Activated CD4-positive, alpha-beta T cell treated with anti-CD3 and anti-CD28 coated beads, Interleukin-2, amount 10 ng/mL, durations not matched to agents 24 days and 14 days (primary cell): ENCODE measurements at places on chromosomes 6 and 20.

DNA sequence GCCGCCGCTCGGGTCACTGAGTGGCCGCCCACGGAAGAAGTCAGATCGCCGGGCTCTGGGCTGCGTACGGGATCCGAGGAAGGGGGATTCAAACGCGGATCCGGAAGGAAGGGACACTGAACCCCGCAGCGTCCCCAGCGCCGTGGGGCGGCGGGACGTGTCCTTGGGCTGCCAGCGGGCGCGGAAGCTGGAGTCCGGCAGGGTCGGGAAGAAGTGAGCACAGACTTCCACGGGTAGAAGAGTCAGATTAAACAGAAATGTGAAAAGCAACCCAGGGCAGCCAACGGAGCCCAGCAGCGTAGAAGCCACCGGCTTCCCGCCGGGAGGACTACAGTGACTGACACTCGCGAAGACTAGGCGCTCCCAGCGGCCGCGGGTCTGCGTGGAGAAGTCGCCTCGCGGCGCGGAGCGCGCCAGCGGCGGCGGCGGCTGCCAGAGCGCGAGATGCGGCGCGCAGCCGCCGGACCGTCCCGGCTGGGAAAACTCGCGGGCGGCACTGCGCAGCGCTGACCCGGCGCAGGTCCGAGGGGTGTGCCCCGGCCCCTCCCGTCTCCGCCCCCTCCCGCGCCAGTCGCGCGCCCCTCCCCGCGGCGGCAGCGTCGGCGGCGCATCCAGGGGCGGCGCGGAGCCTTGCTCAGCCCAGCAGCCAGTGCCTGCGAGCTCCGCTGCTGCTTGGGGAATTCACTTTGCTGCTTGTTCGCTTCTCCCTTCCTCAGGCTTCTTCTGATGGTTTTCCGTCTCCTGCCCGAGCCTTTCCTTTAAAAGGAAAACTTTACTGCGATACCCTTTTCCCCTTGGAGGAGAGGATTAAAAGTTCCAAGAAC lies at the start of gene SAMD5:
Gene SAMD5 (plus strand): TSS at position 649 of the 824 bp plus-strand sequence. CDS start 239 bp downstream, outside the sequence.
- peaks cover 48% of the 10 kb centered on the region for H3K27me3 ChIP-seq
- peaks cover 11% of the 10 kb centered on the region for H3K4me1 ChIP-seq
- H3K36me3 ChIP-seq, result no peaks in the 10 kb centered on the region
- DNase-seq, result peak; percentile 61

GRCh38 chr6:40395066-40395697 lies 192.0 kb downstream of the LRFN2 start:
- no peak overlapping the region for H3K4me3 ChIP-seq
- peaks cover 3% of the 10 kb centered on the region for H3K36me3 ChIP-seq
- no peak for DNase-seq
- H3K4me1 ChIP-seq, result peaks cover 30% of the 10 kb centered on the region

GRCh38 chr6:12164508-12164770 lies 125.7 kb upstream of the EDN1 start:
- DNase-seq, result no peak
- peaks cover 31% of the 10 kb centered on the region for H3K4me1 ChIP-seq
- peaks cover 32% of the 10 kb centered on the region for H3K36me3 ChIP-seq
- H3K27me3 ChIP-seq, result no peaks in the 10 kb centered on the region
- no peak overlapping the region for H3K4me3 ChIP-seq
- no peak overlapping the region for H3K27ac ChIP-seq

GRCh38 chr6:11975353-11975977 lies 36.6 kb upstream of the HIVEP1 start:
- H3K27ac ChIP-seq, result peak overlapping the region; percentile 5
- H3K4me1 ChIP-seq, result peaks cover 17% of the 10 kb centered on the region
- H3K36me3 ChIP-seq, result no peaks in the 10 kb centered on the region
- peak overlapping the region; percentile 3 for H3K4me3 ChIP-seq
- H3K27me3 ChIP-seq, result peaks cover under 1% of the 10 kb centered on the region

DNA sequence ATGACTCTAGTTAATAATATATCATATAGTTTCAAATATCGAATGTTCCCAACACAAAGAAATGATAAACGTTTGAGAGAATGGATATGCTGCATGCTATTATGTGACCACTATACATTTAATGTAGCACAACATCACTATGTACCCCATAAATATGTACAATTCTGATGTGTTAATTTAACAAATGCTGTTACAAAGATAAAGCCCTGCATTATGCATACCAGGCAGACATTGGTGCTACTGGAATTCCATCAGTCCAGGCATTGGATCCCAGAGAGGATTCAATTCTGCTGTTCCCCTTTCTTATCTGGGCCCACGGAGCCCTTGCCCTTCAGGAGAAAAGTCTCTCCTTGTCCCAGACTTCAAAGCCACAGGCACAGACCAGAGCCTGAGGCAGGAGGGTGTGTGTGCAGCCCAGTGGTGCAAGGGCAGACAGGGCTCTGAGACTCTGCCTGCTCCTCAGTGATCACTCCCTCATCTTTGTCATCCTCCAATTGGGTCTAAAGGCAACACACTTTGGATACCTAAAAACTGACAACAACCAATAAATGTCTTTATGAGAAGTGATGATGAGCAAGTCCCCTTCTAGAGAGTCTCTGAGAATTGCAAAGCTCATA lies 45.2 kb downstream of the PSMG4 start:
- H3K27ac ChIP-seq, result no peak overlapping the region
- no peaks in the 10 kb centered on the region for H3K36me3 ChIP-seq
- H3K27me3 ChIP-seq, result peaks cover 8% of the 10 kb centered on the region
- no peak for DNase-seq

DNA sequence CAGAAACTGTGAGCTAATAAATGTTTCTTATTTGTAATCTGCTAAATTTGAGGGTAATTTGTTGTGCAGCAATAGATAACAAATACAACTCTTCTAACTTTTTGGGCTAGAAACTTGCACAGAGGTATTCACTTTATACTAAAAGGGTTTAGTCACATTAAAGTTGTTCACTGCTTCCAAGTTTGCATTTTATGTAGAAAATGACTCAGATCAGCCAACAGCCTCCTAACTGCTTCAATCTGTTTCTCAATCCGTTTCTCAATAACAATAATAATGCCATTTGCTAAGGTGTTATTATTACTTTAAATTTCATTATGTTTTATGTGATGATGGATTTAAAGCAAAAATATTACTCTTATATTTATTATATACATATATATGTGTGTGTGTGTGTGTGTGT lies 213.9 kb downstream of the CENPW start:
- no peak overlapping the region for H3K4me3 ChIP-seq
- H3K4me1 ChIP-seq, result no peaks in the 10 kb centered on the region
- DNase-seq, result no peak
- no peak overlapping the region for H3K27ac ChIP-seq
- H3K27me3 ChIP-seq, result no peaks in the 10 kb centered on the region

DNA sequence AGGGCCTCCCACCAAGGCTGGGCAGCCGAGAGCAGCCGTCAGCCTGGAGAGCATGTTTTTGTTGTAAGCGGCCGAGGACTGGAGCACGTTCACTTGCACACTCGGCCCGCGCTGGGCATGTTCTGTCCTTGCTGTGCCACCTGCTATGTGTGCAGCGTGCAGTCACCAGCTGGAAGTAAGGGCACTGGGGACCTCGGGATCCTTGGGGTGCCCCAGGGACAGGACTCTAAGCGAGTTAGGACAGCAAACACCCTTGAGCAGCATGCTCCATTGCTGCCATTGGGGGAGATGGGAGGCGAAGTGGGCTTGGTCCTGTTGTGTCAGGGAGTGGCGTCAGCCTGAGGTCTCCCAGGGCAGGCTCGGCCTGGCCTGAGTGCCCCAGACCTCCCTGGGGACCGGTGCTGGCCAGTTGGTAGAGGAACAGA lies 18.6 kb downstream of the DYNLT1 start:
- H3K4me3 ChIP-seq, result no peak overlapping the region
- peaks cover 14% of the 10 kb centered on the region for H3K4me1 ChIP-seq
- peak overlapping the region; percentile 3 for H3K27ac ChIP-seq
- H3K27me3 ChIP-seq, result no peaks in the 10 kb centered on the region

GRCh38 chr6:140915103-140915502 lies 1217.6 kb upstream of the GJE1 start:
- H3K27me3 ChIP-seq, result no peaks in the 10 kb centered on the region
- H3K27ac ChIP-seq, result no peak overlapping the region
- H3K4me1 ChIP-seq, result no peaks in the 10 kb centered on the region
- H3K4me3 ChIP-seq, result no peak overlapping the region
- no peak for DNase-seq

DNA sequence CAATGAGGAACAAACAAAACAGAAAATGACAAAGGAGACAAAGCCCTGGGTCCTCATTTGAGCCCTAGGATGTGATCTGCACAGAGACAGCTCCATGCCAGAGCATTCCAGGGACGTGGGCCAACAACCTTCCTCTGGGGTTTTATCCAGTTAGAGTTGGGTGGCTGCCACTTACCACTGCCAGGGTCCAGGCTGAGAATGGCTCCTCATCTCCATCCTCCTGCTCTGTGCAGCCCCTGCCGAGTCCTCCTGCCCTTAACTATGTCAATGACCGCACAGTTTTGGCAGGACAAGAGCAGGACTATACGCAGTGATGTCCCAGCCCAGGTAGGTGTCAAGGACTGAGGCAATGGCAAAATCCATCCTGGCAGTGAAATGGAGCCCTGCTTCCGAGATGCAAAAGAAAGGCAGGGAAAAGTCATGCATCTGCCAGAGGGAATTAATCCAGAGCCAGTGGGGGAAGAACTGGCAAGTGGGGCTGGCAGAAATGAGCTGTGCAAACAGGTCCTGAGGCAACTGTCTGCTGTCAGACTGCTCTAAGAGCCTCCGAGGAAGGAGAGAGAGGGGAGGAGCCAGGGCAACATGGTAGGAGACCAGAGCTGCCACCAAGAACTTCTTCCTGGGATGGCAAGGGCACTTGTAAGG lies 449.4 kb downstream of the PTPRT start:
- no peak for DNase-seq
- H3K27ac ChIP-seq, result no peak overlapping the region
- H3K4me1 ChIP-seq, result no peaks in the 10 kb centered on the region
- no peak overlapping the region for H3K4me3 ChIP-seq

DNA sequence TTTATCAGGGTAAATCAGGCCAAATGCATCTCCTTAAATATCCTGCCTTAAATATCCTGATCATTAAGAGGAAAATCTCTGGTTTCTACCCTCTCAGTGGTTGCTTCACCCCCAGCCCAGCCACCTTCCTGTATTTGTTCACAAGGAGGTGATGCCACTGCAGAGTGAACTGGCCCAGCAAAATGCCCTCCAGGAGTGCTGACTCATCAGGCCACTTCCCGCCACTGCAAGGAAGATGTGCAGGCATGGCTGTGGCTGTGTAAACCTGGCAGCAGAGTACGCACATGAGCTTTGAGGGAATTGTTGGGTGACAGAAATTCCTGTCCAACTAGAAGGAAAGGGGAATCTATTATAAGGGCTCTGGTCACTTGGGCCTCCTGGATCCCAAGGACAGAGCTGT lies 13.8 kb downstream of the NQO2 start:
- DNase-seq, result no peak
- H3K4me3 ChIP-seq, result no peak overlapping the region
- H3K36me3 ChIP-seq, result peaks cover 76% of the 10 kb centered on the region

DNA sequence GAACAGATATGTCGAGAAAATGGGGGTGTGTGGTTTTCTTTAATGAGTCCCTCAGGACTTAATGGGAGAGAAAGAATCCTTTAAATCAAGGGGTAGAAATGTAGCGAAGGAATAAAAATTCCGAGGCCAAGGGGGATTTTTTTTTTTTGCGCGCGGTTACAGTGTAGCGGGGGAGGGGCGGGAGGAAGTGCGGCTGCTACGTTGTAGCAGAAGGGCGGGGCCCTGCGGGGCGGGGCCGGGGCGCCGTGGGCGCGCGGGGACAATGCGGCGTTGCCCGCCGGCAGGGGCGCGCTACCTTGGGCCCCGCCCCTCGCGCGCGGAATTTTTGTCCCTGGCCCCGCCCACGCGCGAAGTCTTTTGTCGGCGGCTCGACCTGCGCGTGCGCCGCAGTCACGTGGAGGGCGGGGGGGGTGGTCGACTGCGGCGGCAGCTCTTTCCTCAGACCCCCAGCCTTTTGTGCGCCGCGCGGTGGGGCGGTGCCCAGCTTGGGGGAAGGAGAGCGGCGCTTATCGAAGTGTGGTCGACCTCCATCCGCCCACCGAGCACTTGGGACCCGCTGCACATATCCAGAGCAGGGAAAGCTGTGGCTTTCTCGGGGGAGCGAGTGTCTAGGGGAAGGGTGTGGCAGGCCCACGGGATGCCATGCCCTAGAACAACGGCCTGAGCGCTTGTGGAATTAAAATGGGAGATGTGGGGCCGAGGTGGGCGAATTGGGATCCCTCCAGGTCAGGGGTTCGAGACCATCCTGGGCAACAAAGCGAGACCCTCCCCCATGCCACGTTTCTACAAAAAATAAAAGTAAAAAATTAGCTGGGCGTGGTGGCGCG lies 1.3 kb downstream of the TUBB start:
- no peaks in the 10 kb centered on the region for H3K27me3 ChIP-seq
- H3K27ac ChIP-seq, result peak overlapping the region; percentile 97
- peaks cover 60% of the 10 kb centered on the region for H3K36me3 ChIP-seq
- peaks cover 45% of the 10 kb centered on the region for H3K4me1 ChIP-seq
- peak overlapping the region; percentile 95 for H3K4me3 ChIP-seq

GRCh38 chr6:142700671-142701312 lies 244.2 kb downstream of the HIVEP2 start:
- no peaks in the 10 kb centered on the region for H3K36me3 ChIP-seq
- no peaks in the 10 kb centered on the region for H3K27me3 ChIP-seq
- H3K4me1 ChIP-seq, result peaks cover 3% of the 10 kb centered on the region
- no peak overlapping the region for H3K27ac ChIP-seq
- no peak for DNase-seq
- no peak overlapping the region for H3K4me3 ChIP-seq

- no peak for DNase-seq
- no peaks in the 10 kb centered on the region for H3K4me1 ChIP-seq
- peaks cover 9% of the 10 kb centered on the region for H3K27me3 ChIP-seq
- no peak overlapping the region for H3K27ac ChIP-seq
Observed at GRCh38 chr6:47034421-47034820, 7.7 kb downstream of the ADGRF1 start.
